RCC 7860 (cell line): ENCODE measurements at places on chromosomes 6 and 20.
A peak's percentile ranks its signal among the peaks of the same experiment; 100 is the strongest.

- no peak for DNase-seq
These were observed 31.6 kb upstream of the FOXC1 start for GRCh38 chr6:1577896-1578745.

- DNase-seq, result no peak
These were observed 20.8 kb downstream of the EFCAB8 start for GRCh38 chr20:32879538-32879937.

- DNase-seq, result no peak
These were observed 43.3 kb downstream of the NUDT3 start for GRCh38 chr6:34349211-34349610.

DNA sequence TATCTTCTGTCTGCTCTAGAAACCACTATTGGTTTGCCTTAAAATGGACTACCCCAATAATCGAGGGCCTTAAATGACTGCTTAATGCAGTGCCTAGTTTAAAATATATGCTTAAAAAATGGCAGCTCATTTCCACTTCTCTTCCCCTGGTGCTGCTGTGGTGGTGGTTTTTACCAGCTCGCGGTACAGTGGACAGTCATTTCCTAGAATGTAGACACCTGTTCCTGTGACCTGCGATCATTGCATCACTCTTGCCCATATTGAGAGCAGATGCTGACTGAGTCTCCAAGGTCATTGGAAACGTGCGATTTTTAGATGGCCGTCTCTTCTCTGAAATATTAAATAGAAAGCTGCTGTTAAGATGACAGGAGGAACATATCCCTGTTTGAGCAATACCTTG, 164.1 kb downstream of the UTRN start:
- DNase-seq, result no peak

- peak; percentile 73 for DNase-seq
These were observed 25.8 kb downstream of the SERPINB9 start for GRCh38 chr6:2877057-2877882.

DNA sequence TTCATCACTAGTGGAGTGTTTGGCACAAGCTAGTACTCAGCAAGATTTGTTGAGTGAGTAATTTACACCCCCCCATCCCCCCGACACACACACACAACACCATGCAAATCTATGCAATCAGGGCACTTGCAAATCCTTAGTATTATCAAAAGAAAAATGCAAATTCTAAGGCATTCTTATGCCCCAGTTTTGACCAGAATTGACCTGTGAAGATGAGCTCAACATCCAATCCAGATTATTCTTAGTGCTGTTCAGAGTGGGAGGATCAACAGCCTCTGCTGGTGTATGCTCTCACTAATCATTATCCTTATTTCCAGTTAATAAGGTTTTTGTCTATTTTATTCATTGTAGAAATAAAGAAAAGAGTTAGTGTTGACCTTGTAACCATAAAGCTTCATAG, 185.4 kb downstream of the PLCB1 start:
- DNase-seq, result no peak

GRCh38 chr20:45894797-45895196, 3.7 kb downstream of the CTSA start:
- DNase-seq, result no peak

DNA sequence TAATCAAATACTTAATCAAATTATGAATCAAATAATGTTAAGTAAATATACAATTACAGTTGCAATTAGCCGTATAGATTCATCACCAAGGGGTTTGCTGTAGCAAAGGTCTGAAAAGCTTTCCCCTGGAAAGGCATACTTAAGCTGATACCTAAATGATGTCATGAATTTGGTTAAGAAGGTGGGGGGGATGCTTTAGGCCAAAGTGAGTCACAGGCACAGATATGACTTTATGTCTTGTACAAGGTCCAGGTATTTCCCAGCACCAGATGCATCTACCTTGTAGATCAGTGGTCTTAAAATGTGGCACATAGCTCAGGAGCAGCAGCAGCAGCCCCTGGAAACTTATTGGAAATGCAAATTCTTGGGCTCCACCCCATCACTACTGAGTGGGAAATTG, 557.3 kb upstream of the CDH4 start:
- DNase-seq, result peak; percentile 75

DNA sequence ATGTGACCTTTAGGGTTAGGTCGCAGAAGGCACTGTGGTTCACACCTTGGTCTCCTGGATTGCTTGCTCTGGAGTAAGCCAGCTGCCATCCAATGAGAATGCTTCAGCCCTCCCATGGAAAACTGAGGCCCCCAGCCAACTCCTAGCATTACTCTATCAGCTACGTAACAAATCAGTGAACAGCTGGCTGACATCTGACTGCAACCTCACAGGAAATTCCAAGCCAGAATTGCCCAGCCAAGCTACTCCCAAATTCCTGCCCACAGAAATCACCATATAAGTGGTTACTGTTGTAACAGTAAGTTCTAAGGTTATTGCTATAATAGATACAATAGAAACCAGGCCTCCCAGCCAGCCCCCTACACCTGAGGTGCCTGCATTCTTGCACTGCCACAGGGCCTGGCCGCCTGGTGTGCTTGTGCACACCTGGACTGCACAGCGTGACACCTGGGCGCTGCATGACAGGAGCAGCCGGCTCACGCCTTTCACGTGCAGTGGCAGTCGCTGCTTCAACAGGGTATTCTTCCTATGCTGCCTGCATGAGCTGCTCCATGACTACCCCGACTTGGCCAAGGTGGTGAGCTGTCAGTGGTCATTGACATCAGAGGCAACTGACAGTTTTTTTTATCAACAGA, 429.7 kb upstream of the RUNX2 start:
- no peak for DNase-seq

GRCh38 chr6:57313711-57314471, 3.5 kb upstream of the PRIM2 start:
- DNase-seq, result peak; percentile 96

DNA sequence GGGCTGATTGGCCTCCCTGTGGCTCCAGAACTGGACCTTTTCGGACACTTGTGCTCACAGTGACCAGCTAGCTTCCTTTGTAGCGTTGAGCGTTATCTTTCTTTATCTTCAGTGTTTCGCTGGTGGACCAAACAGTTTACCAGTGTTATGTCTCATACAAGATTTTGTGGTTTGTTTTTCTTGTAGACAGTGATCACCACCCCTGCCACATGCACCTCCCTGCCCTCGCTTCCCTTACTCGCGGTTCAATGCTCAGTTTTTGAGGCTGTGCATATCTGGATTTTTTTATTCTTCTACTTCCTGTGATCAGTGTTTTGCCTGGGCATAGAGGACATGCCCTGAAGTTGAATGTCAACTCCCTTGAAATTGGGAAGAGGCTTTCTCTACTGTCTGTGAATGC, 16.4 kb downstream of the MYT1 start:
- DNase-seq, result no peak

- no peak for DNase-seq
These were observed 379.0 kb upstream of the FLRT3 start for GRCh38 chr20:14716351-14716801.

- DNase-seq, result peak; percentile 6
These were observed 43.6 kb upstream of the FAM83B start for GRCh38 chr6:54802775-54803634.

DNA sequence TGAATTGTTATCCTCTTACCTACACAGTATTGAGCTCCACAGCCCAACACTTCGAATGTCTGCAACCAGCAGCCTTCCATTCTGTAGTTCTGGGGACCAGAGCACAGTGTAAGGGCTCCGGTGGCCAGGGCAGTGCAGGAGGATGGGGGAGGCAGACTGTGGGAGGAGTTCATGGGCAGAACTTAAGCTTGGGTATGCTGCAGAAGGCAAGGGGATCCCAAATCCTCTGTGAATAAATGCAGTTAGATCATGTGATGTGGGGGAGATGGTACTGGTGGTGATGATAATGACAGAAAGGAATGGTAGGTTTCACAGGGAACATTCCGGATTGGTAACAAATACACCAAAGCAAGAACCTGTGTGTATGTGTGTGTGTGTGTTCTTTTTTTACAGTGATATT, 26.5 kb upstream of the CNKSR3 start:
- no peak for DNase-seq

DNA sequence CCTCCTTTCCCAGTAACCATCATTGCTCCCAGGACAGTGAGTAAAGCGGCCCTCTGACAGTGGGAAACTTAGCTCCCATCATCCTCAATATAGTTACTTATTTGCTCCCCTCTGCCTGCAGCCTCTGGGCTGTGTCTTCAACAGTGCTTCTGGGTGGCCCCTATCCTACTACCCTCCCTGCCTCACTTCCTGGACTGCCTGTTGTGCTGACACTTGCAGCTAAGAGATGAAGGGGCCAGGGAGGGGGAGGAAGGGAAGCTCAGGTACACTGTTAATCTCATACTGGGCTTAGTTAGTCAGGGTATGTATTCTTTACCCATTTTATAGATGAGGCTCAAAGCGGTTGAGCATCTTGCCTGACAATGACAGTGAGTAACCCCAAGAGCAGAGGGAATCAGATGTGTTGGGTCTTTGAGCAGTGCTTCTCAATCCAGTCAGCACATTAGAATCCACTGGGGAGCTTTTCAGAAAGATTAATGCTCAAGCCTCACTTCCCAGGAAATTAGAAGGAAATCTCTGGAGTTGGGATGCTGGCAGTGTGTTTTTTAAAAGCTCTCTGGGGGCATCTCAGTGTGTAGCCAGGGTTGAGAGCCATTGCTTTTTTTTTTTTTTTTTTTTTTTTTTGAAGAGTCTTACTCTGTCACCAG, 27.1 kb upstream of the KCNK5 start:
- DNase-seq, result no peak

GRCh38 chr6:39754514-39755115, 29.4 kb upstream of the KIF6 start:
- DNase-seq, result no peak

- DNase-seq, result no peak
These were observed 48.6 kb downstream of the CD24 start for GRCh38 chr6:106925948-106926347.

- no peak for DNase-seq
These were observed 71.4 kb upstream of the BACH2 start for GRCh38 chr6:90368001-90368400.

DNA sequence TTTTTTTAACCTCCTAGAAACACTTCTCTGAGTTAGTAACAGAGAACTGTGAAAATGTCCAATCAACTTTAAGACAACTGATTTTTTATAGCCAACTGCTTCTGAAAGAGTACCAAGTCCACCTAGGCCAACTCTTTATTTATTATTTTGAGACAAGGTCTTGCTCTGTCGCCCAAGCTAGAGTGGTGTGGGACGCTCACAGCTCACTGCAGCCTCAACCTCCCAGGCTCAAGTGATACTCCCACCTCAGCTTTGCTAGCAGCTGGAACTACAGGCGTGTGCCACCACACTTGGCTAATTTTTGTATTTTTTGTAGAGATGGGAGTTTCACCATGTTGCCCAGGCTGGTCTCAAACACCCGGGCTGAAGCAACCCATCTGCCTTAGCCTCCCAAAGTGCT, 331.6 kb downstream of the RNGTT start:
- no peak for DNase-seq

DNA sequence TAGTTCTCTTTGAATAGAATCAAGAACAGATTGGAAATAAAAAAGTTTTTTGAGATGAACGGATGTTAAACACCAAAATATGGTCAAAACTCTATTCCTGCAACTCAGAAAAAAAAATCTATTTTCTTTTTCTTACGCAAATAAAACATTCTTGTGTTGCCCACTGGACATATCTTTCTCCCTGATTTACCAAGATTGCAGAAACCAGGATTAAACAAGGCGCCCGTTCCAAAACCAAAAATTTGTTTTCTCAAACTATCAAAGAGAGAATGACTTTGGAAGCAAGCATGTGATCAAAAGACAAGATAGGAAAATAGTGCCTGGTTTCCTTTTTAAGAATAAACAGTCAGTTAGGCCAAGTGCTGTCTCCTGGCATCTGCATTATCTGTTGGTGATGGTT, 273.1 kb downstream of the CLIC5 start:
- no peak for DNase-seq

GRCh38 chr6:44142835-44143234, 15.5 kb downstream of the TMEM63B start:
- no peak for DNase-seq

DNA sequence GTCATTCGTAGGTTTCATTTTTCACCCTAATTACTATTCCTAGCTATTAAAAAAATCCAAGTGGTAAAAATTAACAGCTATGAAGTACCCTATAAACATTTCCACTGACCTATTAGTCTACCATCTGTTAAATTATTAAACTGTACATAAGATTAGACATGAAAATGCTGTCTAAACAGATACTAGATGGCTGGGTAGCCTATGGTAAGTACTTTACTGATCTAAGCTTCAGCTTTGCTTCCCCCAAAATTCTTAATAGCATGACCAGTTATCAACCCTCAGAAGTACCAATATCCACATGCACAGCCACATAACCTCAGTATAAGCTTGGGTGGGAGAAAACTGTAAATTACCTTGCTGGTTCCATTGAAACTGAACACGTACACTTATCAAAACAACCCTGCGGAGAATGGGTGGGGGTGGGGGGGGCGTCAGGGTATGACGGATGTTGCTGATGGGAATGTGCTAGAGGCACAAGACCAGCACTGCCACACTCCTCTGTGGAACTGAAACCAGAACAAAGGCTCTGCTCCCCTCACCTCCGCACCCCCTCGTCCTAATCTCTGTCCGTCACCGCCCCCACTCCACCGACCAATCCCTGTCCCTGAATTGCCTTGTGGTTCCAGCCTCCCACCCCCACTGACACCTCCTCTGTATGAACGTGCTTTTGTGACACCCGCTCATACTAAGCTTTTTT, 45.3 kb downstream of the B4GALT5 start:
- no peak for DNase-seq

GRCh38 chr20:10329387-10330005, 104.5 kb downstream of the MKKS start:
- no peak for DNase-seq

- peak; percentile 80 for DNase-seq
These were observed 15.0 kb downstream of the RNF114 start for GRCh38 chr20:49951151-49951550.

- DNase-seq, result no peak
These were observed 39.3 kb upstream of the SRPK1 start for GRCh38 chr6:35960187-35960586.

- DNase-seq, result no peak
These were observed 211.3 kb downstream of the ZNF217 start for GRCh38 chr20:53382263-53382844.

GRCh38 chr20:22920898-22921297, 114.2 kb upstream of the SSTR4 start:
- DNase-seq, result no peak

DNA sequence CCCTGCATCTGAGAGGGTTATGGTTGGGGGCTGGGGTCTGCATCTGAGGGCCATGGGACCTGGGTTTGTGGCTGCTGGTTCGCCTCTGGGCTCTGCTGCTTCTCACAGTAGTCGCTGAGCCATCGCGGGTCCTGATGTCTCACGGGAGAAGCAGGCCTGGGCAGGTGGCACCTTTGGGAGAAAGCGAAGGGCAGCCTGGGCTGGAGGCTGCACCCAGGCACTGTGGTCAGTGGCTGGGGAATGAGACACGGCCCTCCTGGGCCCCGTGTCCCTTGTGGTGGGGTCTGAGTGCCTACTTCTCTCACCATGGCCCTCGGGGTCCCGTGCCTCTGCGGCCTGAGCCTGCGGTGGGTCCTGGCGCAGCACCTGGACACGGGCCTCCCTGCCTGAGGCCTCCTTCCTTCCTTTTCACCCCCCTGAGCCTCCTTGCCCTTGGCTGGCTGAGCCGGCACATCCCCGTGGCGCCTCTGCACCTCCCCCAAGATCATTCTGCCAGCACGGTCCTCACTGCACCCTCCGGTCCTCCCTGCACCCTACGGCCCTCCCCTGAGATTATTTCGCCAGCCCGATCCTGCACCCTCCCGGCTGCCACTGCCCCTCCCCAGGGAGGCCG, 206.0 kb downstream of the ERMARD start:
- no peak for DNase-seq
